ENCODE measurements at places on chromosomes 7 and 10.

DNA sequence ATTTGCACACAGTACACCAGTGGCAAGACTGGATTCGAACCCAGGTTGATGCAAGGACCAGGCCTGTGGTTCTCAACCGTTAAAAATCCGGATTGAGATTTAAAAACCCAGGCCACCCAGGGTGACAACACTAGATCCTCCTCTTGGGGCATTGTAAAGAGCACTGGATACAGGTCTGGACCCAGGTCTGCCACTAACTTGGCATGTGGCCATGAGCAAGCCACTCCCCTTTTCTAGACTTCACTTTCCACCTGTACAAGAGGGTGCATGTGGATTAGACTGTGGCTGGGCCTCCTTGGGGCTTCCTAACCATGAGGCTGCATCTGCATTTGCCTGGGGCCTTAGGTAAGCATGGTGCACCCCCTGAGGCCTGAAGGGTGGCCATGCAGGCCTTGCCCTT is 21.7 kb upstream of the SLC29A3 start:
- no peak for DNase-seq

DNA sequence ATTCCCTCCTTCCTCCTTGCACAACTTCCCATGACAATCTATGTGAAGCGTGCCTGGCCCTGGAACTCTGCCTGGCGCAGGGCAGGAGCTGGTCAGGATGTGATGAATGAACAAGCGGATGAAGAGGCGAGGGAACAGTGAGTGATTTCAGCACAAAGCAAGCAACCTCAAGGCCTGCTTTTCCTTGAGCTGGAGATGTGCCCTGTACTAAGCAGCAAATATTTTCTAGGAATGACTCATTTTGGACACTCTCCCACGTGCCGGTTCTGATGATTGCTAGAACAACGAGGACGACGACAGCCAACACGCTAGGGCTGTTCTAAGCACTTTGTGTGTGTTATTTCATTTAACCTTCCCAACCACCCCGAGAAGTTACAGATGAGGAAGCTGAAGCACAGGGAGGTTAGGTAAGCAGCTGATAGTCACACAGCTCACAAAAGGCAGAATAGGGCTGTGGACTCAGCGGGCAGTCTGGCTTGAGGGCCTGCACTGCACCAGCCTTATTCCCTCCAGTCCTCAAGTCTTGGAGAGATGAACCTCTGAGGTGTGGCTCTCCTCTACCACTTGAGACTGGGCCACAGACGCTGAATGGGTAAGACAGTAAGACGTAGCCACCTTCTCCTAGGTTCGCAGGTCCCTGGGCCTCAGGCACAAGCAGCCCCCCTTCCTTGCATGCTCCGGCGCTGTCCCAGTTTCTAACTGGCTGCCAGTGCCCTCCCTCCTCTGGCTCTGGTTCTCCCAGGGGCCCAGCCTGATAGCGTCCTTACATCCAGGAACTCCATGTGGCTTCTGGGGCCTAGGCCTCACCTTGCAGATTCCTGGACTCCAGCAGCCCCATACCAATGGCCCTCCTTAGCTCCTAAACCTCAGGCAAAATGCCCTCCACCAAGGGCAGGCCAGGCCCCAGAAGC is 59.0 kb downstream of the YKT6 start:
- DNase-seq = no peak

DNA sequence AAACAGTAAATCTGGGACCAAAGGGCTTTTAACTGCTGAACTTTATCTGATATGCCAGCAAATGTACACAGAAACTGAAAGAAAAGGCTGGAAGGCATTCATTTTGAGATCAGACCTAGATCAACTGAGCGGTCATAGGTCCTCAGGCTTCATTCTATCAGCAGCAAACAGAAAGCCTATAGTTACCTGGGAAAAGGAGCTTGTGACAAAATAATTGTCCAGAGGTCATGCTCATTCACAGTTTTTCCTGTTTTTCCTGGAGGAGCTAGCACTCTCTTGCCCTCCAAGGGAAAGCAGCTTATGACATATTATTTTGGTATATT is 320.2 kb downstream of the AHR start:
- DNase-seq = no peak

GRCh38 chr10:113890769-113891168 is 36.3 kb downstream of the NHLRC2 start:
- DNase-seq = no peak

GRCh38 chr10:127910464-127910770 is 3.5 kb downstream of the PTPRE start:
- no peak for DNase-seq

- no peak for DNase-seq
Measured at GRCh38 chr7:108308903-108309302, 147.3 kb downstream of the NRCAM start.

GRCh38 chr7:149722356-149722957 is 50.9 kb downstream of the ZNF467 start:
- DNase-seq = no peak

GRCh38 chr7:150850273-150850672 is 2.0 kb upstream of the AOC1 start:
- DNase-seq = no peak

DNA sequence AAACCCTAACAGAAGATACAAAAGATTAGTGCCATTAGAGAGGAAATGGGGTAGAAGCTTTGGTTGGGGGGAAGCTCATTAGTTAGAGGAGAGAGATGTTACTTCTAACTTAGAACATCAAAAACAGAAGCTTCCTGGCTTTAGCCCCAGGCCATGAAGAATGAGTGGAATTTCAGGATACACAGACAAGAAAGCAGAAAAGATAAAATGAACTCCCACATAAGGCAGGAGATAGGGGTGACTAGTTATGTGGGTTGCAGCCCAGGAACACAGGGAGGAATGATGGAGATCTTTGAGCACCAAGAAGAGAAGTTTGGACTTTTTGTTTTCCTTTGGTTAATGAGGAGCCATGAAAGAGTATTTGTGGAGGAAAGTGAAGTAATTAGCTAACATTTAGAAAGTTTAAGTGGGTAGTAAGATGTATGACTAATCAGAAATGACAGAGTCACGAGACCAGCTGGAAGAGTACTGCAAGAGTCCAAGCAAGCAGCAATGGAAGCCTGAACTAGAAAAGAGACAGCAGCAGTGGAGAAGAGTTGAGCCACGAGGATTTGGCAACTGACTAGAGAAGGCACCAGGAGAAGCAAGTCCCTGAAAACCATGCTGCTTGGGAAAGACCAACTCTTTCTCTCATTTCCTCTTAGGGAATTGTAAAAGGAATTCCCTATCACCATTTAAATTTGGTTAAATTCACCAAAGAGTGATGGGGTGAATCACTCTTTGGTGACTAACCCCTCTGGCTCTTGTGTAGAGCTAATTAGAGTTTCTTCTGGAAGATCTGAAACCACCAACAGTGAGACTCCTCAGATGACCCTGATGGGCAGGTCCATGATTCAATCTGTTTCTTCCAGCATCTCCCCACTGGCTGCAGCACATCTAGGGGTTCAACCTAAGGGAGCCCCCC is 131.9 kb downstream of the KCNMA1 start:
- no peak for DNase-seq

DNA sequence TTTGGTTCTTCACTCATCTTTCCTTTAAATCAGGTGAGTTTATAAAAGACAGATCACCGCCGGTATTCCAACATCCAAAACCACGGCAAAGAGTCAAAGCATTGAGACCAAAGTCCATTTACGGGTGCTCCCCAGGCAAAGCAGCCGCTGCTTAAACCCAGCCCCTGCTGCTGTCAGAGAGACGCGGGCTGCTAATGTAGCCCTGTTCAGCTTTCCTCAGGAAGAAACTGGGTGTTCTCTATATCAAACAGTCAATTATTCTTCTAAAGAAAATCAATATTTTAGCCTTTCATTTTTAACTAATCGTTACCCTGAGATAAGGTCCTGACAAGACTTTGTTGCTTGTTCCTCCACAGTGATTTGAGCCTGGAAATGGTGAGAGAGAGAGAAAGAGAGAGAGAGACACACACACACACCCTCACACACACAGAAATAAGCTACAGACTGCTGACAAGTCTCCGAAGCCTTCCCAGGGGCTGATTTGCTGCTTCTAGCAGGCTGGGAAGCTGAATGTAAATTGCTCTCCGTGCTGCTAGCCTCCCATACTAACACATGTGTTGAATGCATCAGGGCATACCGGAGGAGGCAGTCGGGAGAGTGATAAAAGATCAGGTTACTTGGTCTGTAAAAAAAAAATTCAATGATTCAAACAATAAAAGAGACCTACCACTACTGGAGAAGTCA is 183.0 kb upstream of the ANK3 start:
- no peak for DNase-seq

DNA sequence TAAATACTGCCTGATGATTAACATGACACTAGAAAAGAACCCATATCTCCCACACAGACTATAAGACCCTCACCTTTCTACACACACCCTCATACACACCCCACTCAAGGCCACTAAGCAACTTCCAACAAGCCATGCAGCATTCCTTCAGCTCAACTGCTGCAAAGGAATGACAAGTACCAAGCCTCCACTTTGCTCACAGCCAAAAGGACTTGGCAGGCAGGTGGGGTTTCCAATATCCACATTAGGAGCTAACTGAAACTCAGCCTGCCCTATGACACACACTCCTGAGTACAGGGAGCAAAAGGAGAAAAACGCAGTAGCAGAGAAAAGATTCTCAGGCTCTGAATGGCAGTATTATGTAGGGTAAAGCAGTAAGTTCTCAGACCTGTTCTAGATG is 13.4 kb downstream of the USP54 start:
- no peak for DNase-seq

- DNase-seq = no peak
Measured at GRCh38 chr10:120386896-120387295, 70.1 kb upstream of the PLPP4 start.

DNA sequence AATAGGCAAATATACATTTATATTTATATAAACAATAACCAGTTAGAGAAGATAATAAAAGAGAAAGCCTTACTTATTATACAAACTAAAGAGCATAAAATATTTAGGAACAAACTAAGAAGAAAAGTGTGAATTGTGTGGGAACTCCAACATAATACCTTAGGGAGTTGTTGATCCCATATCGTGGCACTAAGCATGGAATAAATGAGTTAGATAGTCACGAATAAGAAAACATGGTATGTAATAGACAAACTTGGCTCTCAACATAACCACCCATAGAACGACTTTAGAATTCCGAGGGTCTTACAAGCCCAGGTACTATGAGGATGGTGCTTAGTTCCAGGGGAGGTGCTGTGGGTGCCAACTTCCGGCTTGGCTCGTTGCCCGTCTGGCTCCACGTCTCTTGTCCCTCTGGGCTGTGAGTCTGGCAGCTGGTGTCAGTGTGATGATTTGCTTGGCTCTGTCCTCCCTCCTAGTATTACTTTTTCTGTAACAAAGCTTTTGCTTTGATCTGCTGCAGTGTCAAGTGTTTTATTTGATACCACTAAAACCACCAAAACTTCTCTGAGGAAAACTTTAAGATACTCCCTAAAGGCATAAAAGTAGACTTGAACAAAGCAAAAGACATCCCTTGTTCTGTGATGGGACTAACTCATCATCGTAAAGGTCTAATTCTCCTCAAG is 9.5 kb upstream of the RBM20 start:
- no peak for DNase-seq

DNA sequence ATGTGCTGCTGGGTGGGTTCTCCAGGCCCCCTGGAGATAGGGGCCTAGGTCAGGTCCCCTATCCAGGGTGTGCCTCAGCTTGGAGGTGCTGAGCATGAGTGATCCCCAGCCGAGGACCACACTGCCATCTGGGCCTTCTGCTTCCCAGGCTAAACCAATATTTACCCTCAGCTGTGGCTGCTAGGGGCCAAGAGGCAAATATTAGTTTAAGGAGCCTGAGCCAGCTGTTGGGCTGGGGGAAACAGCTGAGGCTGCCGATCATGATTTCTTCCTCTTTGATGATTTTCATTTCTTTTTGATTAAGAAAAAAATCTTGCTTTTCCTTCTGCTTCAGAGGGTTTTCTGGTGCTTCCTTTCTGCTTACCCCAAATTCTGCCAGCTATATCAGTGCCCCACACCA is 83.4 kb downstream of the NEURL1 start:
- DNase-seq = no peak

GRCh38 chr7:17109020-17109419 is 189.4 kb upstream of the AHR start:
- no peak for DNase-seq

DNA sequence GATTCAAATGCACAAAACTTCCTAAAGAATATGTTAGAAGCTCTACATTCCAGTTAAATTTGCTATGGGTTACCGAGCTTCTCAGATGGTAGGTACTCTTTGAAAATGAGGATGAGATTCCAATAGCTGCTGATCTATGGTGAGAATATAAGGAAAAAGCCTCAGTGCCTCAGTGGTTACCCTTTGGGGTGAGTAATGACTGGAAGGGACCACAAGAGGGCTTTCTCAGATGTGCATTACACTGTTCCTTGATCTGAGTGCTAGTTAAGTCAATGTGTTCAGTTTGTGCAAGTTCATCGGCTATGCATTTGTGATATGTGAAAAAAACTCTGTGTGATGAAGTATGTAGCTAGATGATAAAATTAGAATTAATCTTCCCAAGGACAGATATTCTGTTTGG is 3.5 kb downstream of the NRCAM start:
- DNase-seq = no peak

- DNase-seq = no peak
Measured at GRCh38 chr7:130095812-130096211, 25.5 kb downstream of the KLHDC10 start.

GRCh38 chr7:79452495-79453265 is 787 bp downstream of the MAGI2 start:
- no peak for DNase-seq

GRCh38 chr7:51242007-51242691 is 74.5 kb downstream of the COBL start:
- DNase-seq = no peak

- no peak for DNase-seq
Measured at GRCh38 chr7:134022286-134022911, 104.7 kb upstream of the LRGUK start.

All from CD8-positive, alpha-beta T cell (primary cell).